ENCODE measurements at places on chromosomes 6 and 20.

- DNase-seq, result no peak
Observed at GRCh38 chr6:1363729-1364572, 25.4 kb upstream of the FOXF2 start.

- no peak for DNase-seq
Observed at GRCh38 chr20:57570920-57571319, 10.0 kb downstream of the PCK1 start.

- no peak for DNase-seq
Observed at GRCh38 chr20:58959652-58960051, 21.4 kb upstream of the NELFCD start.

DNA sequence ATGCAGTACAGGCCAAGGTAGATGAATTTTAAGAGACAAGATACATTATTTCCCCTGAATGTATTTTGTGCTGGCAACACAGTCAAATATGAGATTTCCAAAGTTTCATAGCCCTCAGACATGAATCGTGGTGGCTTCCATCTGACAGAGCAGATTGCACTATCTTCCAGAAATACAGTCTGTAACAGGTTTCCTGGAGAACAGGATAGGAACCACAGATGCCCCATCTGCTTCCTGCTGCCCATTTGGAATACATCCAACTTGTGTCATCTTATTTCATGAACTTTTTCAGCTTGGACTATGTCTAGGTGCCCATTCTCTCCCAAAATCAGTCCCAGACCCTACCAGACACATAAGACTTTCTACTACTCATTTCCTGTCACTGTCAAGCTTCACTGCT is 426.0 kb downstream of the KIF16B start:
- no peak for DNase-seq

DNA sequence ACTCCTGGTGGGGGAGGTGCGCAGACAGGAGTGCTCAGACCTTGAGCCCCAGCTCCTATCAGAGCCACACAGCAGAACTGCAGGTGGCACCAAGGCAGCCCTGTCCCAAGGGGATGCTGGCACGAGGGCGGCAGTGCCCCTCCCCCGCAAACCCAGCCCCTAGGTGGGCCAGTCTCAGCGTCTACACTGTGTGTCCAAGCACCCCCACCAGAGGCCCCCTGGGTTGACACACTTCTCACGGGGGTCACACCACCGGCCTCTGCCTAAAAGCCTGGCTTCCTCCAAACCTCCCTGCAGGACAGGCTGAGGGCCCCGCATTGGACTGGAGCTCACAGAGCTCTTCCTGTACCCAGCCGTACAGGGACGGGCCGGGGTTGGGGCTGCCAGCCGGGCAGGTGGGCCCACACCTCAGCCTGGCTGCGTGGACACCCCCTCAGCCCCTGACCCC is 8.1 kb downstream of the SLC2A4RG start:
- DNase-seq, result peak; percentile 67

DNA sequence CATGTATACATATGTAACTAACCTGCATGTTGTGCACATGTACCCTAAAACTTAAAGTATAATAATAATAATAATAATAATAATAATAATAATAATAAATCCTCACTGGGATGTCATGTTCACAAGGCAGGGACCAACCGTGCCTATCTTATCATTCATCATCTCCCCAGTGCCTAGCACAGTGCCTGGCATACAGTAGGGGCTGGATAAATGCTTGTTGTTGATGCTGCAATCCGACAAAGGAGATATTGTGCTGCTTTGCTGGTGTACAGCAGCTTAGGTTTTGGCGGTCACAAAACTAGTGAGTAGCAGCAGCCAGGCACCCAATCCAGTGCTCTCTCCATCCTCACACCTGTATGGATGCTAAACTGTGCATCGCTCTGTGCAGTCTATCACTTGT is 94.1 kb upstream of the ASF1A start:
- no peak for DNase-seq

- no peak for DNase-seq
Observed at GRCh38 chr6:14542670-14543366, 425.2 kb downstream of the CD83 start.

DNA sequence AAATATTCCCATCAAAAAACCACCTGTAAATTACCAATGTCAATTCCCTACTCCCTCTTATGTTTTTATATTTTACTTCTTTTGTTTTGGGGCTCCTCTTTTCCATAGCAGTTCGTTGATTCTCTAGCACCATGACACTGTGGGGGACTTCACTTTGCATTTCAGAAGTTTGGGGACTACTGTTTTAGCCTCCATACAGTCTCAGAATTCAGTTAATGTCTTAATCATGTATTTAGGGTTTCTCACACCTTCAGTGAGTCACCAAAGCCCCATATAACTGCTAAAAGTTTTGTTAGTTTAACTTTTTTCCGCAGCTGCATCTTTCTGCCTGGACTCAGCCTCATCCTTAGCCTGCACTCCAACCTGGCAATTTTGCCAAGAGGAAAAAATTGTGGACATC is 20.7 kb upstream of the AIG1 start:
- no peak for DNase-seq

- DNase-seq, result no peak
Observed at GRCh38 chr6:82909551-82909950, 156.1 kb downstream of the UBE3D start.

DNA sequence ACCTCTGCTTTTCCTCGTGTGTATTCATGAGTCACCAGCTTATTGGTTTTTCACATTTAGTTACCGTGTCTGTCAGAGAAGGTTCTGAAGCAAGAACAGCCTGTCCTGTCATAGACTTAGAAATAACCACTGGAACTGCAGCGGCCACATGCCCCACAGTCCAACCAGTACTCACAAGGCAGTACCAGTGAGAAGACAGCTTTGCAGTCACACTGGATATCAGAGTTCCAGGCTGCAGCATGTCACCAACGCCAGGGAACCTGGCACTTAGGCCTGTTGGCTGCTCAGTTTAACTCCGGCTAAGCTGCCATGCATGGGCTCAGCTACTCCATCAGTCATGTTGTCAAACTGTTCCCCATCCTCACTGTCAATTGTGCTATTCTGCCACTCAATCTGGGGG is 40.1 kb downstream of the ADNP start:
- DNase-seq, result no peak

- no peak for DNase-seq
Observed at GRCh38 chr20:37816003-37816402, 86.9 kb upstream of the VSTM2L start.

DNA sequence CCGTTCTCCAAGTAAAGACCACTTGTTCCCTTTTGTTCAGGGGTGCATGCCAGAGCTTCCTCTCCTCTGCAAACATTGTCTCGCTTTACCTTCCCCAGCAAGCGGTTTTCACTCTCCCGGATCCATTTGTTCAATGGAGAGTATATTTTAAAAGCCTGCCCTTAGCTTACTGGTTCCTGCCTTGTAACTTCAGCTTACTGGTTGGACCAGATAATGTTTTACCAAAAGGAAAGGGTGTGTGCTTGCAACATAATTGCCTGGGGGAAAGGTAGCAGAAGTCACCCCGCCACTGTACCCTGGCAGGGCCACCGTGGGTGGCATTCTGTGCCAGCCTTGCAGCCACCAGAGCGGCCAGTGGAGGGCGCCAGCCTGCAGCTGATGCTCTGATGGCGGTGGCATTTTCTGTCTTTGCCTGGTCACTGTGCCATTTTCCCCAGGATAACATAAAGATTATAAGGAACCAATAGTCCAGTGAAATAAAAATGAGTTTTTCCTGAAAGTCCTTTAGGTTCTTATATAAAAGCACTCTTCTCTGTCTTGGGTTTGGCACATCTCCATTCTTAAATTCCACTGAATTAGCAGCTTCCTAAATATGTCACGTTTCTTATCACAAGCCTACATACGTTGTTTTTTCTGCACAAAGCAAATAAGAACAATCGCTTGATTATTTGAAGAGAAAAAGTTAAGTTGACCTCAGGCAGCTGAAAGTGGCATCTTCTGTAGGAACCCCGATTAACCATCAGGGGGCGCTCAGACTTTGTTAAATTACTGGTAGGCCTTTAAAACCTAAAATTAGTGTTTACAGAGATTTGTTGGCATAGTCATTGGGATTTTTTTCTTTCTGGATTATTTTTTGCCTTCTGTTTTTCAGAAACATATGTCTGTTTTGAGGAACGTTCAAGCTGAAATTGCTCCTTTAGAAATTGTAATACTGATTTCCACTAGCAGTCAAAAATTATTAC is 67.4 kb upstream of the XRN2 start:
- DNase-seq, result no peak

GRCh38 chr6:16959789-16960188 is 142.1 kb upstream of the STMND1 start:
- DNase-seq, result no peak

DNA sequence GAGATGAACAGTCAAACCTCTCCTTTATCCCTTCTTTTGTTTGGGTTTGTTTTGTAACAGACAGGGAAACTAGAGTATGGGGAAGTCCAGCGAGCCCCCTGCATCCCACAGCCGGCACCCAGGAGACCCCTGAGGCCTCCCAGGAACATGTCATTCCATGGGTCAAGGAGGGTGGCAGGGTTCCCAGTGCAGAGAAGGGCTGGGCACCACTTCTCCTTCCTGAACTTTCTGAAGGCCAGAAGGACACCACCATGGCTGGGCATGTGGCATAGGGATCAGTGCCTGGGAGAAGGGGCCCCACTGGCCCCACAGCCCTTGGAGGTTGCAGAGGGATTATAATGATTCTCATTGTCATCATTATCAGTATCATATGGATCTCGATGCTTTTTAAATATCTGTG is 13.9 kb upstream of the CST7 start:
- no peak for DNase-seq

DNA sequence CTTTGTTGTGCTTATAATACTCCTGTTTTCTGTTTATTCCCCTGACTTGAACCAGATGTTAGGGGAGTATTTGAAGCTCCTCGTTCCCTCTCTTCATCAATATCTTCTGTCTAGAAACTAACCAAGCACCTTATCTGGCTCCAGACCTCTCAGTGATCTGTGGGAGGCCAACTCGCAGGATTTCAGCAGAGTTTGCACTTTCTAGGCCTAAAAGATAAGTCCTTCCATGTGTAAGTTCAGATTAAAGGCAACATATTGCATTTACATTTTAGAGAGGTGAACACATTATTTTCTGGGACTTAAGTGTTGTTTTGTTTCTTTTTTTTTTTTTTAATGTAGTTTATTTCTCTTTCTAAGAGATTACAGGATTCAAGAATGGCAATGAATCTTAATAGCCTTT is 139.4 kb upstream of the AKAP12 start:
- no peak for DNase-seq

GRCh38 chr6:118934461-118935330 is at the start of gene MCM9:
Gene MCM9 (minus strand): TSS chr6:118935159. CDS start chr6:118931723, 3,436 bp downstream.
- peak; percentile 96 for DNase-seq

GRCh38 chr6:111739257-111739696 is 133.6 kb upstream of the TRAF3IP2 start:
- DNase-seq, result no peak

DNA sequence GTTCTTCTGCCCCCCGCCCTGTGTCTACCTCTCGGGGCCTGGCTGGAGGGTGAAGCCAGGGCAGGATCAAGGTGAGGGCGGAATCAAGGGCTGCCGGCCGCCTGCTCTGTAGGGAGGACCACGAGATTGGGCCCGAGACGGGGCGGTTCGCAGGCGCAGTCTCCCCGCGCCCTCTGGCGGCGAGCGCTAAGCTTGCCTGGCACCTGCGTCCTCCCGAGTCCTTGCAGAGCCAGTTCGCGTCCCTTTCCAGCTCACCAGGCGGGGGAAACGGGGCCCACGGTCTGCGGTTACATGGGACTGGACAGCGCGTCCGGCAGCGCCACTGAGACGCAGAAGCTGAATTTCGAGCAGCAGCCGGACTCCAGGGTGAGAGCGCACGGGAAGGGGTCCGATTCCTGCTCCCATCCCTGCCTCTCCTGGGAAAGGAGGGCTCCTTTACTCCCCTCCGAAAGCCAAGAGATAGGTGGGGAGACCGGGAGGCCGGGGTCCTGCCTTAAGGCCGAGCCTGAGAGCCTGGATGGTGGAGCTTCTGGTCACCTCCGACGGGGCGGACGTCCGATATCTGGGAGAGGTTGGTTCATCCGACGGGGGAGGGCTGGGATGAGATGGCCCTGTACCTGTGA is 3.6 kb upstream of the MATN4 start:
- no peak for DNase-seq

GRCh38 chr6:36247693-36248092 is 22.2 kb upstream of the PNPLA1 start:
- DNase-seq, result no peak

GRCh38 chr6:169968541-169969270 is 217.3 kb downstream of the ERMARD start:
- DNase-seq, result no peak

DNA sequence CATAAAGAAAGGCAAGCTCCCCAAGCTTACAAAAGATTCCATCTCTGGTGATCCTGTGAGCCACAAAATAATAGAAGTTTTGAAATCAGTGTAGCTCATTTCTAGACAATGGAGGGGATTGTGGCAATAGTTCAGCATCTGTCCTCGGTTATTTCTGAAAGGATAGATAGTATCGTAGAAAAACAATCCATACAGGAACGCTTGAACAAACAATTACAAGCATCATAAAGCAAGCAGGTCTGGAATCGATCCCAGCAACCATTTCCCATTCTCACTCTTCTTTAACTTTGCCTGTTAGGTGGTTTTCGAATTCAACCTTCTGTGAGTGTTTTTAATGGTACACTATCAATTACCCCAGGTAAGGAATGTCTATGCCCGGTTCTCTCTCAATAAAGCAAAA is 931.1 kb downstream of the KIF16B start:
- DNase-seq, result no peak

DNA sequence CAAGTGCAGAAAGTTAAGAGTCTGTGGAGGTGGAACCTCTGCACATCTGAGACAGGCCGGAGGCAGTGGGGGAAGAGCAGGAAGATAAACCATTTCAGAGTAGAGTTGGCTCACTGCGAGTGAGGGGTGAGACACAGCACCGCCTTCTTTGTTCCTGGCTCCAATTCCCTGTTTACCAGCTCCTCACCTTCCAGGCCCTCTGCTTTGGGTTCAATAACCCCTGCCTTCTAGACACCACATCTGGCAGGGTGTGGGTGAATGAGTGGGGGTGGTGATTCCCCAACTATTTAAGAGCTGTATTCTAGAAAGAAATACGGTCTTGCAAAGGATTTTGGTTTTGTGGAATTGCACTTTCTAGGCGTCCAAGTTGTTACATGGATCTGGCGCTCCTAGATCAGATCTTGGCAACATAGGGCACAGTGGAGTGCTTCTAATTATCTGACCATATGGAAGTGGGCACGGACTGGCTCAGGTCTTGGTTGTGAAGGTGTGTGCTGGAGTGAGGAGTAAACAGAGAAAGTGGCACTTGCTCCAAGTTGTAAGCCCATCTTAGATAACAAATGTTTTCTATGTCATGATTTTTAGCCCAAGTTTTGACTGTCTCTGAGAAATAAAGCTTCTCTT is 141.6 kb upstream of the NRN1 start:
- DNase-seq, result no peak

GRCh38 chr6:119312875-119313338 is 36.7 kb downstream of the MAN1A1 start:
- DNase-seq, result no peak
